ENCODE measurements at places on chromosomes 7 and 10.

GRCh38 chr7:12210179-12211053 lies 678 bp upstream of the TMEM106B start:
- no peak for DNase-seq

GRCh38 chr7:148261996-148262688 lies 328.4 kb upstream of the C7orf33 start:
- no peak for DNase-seq

DNA sequence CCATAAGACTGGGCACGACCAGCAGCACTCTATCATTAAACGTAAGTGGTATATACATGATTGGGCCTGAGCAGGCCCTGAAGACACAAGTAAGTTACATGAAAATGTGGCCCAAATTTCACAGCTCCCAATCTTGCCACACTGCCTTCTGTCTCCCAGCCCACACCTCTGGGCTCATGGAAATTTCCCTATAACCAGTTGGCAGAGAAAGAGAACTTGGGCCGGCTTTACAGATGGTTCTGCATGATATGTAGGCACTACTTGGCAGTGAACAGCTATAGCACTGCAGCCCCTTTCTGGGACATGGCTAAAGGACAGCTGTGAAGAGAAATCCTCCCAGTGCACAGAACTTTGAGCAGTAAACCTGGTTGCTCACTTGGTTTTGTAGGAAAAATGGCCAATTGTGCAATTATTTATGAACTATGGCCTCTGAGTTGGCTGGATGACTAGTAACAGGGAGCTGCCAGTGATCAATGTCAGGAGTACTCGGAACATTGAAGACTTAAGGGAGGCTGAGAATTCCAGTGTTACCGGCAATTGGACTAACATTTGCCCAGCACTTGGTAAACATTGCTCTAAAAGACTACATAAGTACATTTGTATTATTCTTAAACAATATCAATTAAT lies 1006.6 kb upstream of the LRRN3 start:
- DNase-seq, result no peak

DNA sequence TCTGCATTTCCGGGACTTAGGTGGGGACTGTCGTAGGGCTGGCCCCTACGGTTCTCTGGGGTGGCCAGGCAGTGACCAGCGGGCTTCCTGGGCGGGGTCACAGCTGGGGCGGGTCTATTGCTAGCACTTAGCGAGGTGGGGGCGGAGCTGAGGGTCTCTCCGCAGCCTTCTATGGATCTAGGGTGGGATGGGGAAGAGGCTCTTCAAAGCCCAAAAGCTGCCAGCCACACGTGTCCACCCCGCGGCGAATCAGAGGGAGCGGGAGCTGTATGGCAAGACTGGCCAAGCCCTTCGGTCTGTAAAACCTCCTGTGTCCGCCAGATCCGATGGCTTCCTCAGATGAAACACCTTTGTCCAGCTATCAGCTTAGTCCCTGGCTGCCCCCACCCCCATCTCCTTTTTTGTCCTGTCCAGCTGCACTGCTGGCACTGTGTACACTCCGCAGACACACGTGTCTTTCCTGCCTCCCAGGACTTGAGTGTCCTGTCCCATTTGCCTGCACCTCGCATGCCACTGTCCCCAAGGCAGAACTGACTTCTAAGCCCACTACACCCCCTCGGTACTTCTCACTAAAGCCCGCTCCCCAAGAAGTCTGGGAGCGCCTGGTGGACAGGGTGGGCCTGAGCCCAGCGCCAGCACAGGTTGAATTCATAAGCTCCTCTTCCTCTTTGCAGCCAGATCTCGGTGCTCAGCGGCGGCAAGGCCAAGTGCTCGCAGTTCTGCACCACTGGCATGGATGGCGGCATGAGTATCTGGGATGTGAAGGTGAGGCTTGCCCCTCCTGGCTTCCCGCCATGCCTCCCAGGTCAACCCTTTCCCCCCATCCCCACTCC lies 14.8 kb downstream of the PDAP1 start:
- no peak for DNase-seq

GRCh38 chr10:130028465-130028819 lies 64.4 kb upstream of the EBF3 start:
- no peak for DNase-seq

DNA sequence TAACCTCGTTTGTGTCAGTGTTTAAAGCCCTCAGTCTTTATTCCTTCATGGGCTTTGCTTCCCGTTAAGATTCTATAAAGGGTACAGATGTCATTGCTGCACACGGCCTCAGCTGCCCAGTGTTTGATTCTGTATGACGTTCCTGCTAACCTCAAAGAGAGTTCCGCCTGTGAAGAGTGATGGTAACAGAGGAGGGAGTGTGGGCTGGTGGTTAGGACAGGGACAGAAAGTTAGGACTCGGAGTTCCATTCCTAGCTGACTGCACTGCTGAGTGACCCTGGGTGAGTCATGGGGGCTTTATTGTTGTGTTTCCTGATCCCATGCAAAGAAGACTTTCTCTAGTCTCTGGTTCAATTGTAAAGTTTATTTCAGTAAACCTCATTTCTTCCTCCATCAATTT lies 227.1 kb downstream of the DYNC1I1 start:
- DNase-seq, result no peak

- DNase-seq, result no peak
These were observed 46.7 kb upstream of the FAM3C start for GRCh38 chr7:121442845-121443244.

DNA sequence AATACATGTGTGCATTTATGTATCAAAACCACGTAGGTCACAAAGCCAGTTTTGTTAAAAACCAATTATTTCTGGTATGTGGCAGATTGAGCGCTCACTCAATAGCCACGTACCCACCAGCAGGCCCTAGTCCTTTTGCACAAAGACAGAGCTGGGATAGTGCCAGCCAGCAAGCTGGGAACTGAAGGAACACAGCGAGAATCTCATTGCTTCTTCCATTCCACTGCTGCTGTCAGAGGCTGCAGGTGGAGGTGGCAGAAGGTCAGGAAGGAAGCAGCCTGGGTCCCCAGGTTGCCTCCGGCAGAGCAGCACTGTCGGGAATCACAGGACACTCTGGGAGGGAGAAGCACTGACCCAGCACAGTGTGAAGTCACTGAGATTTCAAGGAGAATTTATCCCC lies 385.5 kb upstream of the PFKP start:
- DNase-seq, result no peak

DNA sequence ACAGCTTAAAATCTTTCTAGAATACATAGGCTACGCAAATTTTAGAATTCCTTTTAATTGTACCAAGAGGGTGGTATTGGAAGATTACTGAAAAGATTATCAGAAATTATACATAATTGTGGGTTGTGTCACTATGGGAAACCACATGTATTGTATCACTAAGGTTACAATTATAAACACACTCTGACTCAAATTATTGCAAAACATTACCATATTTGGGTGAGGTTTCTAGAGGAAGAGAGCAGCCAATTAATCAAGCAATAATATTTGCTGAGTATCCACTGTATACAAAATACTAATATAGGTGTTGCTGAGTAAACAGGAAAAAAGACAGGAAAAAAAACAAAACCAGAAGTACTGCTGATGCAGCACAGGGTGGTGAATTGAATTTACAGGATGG lies 3.1 kb upstream of the CAPZA2 start:
- DNase-seq, result no peak

DNA sequence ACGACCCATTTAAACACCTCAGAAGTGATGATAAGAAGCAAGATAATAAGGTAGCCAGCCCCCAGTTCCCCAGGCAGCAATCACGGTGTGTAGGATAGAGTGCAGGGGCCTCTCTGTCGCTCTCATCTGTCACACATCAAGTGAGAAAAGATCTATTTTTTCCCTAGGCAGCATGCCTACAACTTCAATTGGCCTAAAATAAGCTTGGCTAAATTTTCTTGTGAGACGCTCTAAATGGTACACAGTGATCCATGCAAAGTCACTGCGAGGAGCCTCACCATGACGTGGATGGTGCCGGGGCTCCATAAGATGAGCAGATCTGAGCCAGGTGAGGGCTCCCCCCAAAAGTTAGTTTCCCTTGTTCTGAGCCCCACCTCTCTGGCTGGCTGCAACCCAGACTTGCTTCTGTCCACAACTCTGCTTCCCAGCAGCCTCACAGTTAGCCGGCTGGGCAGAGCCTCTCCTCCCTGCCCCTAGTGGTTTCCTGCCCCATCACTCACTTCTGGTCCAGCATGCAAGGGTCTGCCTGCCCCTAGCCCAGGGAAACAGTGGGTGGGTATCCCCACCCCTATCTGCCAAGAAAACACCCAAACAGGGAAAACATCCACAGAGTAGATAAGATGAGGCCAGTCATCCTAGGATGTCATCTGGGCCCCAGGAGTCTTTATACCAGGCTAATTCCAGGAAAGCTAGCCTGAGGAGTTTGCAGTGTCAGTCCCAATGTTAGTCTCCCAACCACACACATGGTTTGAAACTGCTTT lies 342.1 kb downstream of the GRID1 start:
- DNase-seq, result no peak

GRCh38 chr7:157037635-157038034 lies 27.2 kb upstream of the MNX1 start:
- no peak for DNase-seq

DNA sequence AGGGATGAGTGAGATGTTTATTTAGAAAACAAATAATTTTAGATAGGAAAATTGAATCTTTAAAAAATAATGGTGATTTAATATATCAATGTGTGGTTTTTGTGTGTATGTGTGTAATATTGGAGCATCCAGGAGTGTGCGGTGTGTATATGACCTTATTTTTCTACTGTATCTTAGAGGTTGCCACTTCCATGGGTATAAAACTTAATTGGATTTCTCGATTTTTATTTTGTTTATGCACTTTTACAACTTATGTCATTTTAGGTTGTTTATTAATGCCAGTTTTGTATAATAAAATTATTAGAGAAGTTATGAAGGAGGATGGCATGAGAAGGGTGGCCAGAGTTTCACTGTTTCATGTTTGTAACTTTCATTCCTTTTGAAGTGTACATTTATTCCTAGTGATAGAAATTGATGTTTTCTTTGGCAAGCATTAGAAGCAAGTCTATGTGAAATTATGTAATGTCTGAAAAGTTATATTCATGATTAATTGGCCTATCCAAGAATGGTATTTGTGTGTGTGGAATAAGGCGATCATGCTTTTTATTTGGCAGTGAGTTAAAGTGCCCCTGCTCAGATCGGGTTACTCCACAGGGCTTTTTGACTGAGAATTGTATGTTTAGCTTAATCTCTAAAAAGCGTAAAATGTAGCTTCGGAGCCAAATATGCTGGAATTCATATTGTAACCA lies 110.3 kb downstream of the KAT6B start:
- no peak for DNase-seq

DNA sequence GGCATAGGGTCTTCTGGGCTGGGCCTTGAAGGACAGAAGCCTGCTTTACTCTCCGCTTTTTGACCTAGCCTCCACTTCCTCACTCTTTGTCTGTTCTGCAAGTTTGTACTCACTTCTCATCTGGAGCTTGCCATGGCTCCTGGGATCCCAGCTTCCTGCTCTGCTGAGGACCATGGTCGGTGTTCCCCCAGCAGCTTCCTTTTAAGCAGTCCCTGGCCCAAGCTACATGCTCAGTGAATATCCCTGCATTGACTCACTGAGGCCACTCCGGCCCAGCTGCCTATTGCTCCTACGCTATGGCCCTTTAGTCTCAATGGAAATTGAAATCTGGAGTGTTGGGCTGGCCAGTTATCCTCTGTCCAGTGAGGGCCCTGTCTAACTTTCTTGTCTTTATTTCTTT lies 427.7 kb downstream of the RPS24 start:
- no peak for DNase-seq

DNA sequence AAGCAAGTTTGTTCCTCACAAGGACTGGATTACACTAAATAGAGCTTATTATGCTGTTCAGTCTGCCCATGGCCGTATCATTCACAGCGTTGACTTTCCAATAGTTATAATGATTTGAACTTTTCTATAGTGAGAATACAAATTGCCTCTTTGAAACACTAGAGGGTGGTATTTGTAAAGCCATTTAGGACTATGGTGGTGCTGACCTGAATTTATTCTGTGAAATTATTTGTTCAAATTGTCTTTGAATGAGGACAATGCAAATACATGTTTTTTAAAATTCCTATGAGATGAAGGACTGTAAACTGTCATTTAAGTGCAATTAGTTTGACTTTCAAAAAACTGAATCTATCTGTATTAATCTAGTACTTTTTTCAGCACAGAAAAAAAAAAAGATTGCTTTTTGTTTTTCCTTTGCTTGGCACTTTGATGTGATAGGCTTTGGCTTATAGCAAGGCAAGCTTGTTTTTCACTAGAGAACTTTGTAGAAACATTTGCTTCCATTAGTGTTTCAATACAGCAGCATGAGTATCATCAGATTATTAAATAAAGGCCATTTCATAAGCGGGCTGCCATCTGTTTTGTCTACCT lies 122.7 kb upstream of the TMEM229A start:
- DNase-seq, result no peak

DNA sequence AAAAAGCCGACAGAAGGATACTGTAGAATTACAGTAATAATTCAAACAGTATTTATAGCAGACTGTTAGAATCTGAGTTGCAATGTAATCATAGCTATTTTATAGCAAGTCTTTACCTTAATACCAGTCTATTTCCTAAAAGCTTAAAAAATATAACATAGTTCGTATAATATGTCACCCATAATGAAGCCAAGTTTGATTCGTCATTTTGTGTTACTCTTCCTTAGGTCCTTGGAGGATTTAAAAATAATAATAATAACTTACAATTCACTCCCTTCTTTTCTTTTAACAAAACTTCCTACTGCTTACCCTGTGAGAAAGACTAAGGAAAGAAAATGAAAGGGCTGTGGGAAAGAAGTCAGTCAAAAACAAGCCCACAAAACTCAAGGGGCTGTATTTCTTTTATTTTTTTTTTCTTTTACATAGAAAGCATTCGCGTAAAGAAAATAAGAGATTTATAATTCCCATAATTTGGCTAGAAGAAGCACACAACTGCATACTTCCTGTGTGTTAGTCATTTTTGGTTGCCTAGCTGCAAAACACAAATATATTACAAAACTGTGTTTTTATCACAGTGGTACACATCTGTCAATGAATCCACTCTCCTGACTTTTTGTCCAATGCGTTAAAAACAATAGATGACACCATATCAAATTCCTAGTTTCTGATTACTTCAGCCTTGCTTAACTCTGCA lies 187.2 kb upstream of the CELF2 start:
- DNase-seq, result no peak

DNA sequence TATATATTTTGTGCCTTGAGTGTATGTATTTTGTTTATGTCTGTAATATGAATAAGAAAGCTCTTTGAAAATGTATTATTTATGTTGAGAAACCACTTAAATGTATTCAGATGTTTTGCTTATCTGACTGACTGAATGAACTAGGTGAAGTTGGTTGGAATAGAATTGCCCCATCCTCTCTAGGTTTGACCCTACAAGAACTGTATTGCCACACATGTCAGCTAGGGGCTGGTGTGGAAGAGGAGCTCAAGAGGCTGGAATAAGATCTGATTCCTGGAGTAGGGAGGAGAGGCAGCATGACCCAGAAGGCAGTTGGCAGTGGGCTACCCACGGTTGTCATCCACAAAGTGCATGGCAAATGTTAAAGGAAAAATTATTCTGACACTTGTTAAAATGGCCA lies 9.1 kb downstream of the SSMEM1 start:
- no peak for DNase-seq

GRCh38 chr7:81404669-81405068 lies 365.2 kb downstream of the HGF start:
- DNase-seq, result no peak
